ENCODE measurements at places on chromosomes 1 and 21.

GRCh38 chr1:11519629-11520031 is 40.7 kb downstream of the DISP3 start:
- DNase-seq, result no peak

DNA sequence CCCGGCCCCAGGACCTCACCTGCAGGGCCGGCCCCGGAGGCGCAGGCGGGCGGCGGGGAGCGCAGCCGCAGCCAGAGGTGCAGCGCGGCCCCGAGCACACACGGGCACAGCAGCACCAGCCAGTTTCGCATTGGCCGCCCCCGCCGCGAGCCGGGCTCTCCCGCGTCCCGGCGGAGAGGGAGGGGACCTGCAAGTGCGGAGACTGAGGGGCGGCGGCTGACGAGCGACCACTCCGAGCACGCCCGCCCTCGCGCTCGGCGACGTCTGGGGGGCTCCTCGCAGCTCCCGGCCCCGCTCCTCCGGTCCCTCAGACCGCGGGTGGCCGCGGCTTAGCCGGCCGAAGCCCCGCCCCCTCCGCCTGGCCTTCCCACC is at the start of gene B3GALNT2:
Gene B3GALNT2, minus strand, starts transcription at position 331 of the 372 bp plus-strand sequence. Its CDS starts 200 bp downstream, at position 131.
- DNase-seq, result no peak

GRCh38 chr1:32286763-32287162 is 5.1 kb upstream of the HDAC1 start:
- no peak for DNase-seq

DNA sequence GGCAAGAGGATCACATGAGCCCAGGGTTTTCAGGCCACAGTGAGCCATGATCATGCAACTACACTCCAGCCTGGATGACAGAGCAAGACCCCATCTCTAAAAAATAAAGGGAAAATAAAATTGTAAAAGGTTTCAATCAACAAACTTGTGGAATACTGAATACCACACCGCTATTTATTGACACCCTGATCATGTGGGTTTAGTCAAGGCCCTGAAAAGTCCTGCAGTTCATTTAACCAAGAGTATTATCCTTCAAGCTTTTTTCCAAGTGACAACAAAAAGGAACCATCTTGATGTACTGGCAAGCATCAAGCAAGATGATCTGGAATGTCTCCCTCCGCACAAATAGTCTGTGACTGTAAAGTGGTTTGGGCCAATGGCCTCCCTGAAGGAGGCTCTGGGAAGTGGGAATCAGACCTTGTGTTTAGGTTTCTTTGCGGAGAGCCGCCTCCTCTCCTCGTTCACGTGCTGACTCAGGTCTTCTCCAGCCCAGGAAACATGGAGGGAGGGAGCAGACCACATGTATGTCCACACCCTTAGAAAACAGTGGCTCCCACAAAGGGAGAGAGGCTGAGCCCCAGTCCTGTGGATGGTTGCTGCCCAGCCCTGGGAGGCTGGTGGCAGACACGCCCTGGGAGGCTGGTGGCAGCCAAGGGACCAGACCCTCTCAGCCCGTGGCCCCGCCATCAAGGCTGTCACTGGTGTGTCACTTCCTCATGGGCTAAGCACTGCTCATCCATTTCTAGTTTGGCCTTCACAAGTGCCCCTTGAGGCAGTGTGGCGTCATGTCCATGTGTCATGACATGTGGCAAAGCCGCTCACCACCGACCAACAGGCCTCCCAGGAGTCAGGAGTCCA is 56.7 kb downstream of the RIPK4 start:
- no peak for DNase-seq

GRCh38 chr21:30255679-30256078 is 27.1 kb downstream of the KRTAP24-1 start:
- no peak for DNase-seq

DNA sequence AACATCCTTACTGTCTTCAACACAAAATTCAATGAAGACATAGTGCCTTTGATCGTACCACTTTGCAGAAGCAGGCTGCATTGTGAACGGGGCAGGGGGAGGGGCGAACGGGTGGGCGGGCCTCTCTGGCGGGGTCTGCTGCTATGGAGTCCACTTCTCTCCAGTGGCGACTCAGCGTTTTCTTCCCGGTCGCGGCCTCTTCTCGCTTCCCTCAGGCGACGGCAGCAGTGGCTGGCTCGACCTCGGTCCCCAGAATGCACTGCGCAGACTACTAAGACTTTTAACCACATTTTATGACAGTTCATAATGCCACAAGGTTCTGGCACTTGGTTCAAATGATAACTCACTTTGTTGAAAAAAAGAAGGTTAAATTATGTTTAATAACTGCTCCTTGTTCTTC is 21.2 kb downstream of the GBP2 start:
- DNase-seq, result no peak

DNA sequence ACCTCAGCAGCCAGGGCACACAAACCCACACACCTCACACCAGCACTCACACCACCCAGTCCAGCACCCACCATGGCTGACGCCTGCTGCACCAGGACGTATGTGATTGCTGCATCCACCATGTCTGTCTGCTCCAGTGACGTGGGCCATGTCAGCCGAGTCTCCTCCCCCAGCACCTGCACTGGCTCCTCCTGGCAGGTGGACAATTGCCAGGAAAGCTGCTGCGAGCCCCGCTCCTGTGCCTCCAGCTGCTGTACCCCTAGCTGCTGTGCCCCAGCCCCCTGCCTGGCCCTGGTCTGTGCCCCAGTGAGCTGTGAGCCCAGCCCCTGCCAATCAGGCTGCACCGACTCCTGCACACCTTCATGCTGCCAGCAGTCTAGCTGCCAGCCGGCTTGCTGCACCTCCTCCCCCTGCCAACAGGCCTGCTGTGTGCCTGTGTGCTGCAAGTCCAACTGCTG is at the start of gene KRTAP10-8:
Gene KRTAP10-8, plus strand, starts transcription at position 51 of the 458 bp plus-strand sequence. Its CDS starts 22 bp downstream, at position 73.
- DNase-seq, result no peak

DNA sequence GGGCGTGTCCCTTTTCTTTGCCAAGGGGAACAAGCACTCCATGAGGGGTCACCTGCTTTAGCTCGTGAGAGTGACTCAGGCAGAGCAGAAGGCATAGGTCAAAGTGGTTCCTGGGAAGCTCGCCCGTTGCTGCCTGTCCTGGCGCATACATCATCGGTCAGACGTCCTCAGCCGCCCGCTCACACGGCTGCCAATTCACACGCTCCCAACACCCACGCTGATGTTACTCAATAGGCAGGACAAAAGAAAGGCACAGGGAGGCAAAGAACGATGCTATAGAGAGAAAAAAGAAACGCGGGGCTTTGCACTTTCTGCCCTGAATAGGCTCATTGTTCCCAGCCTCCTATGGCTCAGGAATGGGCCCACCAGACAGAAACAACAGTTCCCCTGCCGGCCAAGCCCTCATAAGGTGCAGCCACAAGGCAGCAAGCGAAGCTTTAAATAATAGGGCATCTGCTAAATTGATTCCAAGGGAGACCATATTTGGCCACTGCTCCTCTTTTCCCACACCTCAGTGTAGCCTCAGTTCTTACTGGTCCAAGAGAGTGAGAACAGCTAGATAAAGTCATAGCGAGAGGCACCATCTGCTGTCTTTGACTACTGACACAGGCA is 38.7 kb downstream of the VTCN1 start:
- DNase-seq, result no peak

- no peak for DNase-seq
These were observed 1.6 kb upstream of the OR2B11 start for GRCh38 chr1:247459507-247459906.

GRCh38 chr1:53165408-53165961 is 23.0 kb upstream of the SLC1A7 start:
- no peak for DNase-seq

DNA sequence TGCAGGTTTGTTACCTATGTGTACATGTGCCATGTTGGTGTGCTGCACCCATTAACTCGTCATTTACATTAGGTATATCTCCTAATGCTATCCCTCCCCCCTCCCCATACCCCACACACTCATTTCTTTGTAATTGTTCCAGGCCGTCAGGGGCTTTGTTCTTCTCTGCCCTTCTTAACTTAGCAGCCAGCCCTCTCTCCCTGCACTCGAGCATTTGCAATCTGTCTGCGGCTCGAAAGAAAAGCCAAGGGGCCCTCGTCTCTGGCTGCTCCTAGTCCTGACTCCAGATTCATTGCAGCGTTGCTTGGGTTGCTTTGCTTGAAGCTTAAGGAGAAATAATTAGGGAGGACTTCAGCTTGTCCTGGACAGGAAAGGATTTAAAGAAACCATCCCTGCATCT is 85.7 kb downstream of the ATP1A1 start:
- DNase-seq, result no peak

GRCh38 chr1:166588741-166589140 is 250.5 kb upstream of the POGK start:
- DNase-seq, result no peak

DNA sequence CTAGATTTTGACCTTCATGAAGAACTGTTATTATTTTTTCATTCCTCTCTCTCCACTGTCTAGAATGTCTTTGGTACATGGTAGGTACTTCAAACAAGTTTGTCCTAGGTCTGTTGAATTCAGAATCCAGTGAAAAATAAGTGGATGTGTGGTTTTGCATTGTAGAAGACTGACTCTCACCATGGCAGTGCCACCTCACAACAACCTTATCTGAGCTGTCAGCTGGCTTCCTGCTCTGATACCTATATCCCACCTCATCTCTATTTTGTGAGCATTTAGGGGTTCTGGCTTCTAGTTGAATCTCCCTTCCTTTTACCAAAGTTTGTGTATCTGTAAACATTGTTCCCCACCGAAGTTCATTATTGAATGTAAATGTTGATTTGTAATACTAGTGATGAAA is 9.1 kb downstream of the SWT1 start:
- no peak for DNase-seq

DNA sequence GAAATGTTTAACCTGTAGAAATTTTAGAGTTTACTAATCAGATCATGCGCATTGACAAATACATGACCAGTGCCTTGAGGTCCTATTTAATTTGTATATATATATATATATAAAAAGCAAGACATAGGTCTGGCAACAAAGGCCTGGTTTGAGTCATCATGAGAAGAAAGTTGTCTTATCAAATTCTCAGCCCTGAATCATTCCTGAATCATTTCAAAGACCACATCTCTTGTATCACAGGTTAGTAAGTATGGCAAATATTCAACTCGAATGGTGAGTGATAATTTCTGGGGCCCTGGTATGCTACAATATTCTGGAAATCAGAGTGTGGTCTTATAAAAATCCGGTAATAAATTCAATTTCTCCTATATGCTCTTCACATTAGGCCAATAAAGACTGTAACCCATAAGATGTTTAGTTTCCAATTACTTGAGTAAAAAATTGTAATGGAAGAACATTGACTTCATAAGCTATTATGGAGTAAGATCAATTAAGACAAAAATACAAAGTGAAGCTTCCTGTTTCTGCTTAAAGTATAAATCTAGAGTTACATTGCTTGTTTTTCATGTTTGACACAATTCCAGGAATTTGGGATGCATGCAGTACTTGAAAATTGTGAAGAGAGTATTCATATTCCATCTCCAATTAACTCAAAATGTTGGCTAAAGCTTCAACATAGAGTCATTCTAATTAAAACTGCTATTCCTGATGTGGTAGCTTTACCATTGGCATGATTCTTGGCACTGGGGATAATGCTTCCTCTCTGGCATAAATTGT is 309.4 kb downstream of the BRINP3 start:
- no peak for DNase-seq

GRCh38 chr1:87642581-87643221 is 314.0 kb downstream of the LMO4 start:
- no peak for DNase-seq

DNA sequence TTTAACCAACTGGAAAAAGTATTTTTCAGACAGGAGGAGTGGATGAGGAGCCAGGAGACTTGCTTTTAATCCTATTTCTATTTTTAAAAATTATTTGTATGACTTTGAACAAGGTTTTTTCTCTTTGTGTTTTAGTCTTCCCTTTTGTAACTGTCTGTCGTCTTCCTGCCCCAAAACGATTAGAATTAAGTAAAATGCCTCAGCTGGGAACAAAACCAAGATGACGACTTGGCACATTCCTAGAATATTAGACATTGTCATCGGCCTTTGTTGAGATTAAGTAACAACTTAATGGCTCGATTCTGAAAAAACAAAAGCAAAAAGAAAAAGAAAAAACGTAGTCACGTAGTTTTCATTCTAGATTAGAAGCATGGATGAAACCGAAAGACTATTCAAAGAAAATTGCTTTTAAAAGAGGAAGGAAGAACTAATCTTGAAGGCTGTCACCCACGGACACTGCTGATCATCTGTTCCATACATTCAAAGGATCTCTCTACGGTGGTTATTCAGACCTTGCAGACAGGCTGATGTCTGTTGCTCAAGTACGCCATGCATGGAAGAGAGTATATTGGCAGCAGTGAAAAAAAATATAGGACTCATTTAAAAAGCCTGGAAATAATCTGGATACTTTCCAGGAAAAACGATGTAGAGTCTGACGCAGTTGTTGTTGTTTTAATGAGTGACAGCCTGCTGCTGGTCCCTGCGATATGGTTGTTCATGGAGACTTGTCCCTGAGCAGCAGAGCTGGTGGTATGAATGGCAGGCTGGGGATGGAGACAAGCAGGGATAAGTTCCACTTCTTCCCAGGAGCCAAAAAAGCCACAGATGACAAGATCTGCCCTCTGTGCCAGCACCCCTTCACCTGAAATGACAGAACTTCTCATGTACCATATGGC is 16.8 kb downstream of the GNG4 start:
- no peak for DNase-seq

DNA sequence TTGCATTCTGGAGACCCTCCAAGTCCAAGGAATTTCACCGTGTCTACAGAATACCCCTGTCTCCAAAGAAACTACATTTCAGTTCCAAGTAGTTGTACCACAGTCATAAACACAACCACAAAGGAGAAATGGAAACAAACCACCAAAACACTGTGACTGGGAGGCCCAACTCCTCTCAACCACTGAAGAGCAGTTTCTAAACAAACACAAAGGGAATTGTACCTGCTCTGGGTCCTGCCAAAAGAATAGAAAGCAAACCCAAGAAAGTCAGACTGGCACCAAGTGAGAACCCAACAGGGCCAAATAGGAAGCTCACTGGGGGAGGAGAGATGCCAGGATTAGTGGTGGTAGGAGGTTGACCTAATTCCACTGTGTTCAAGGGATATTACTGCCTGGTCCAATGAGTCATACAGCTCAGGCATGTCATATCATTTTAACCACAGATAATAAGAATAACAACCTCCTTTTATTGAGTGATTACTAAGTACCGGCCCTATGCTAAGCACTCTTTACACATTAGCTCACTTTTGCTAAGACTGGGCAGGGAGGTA is 123.9 kb upstream of the PPP2R5A start:
- DNase-seq, result no peak

DNA sequence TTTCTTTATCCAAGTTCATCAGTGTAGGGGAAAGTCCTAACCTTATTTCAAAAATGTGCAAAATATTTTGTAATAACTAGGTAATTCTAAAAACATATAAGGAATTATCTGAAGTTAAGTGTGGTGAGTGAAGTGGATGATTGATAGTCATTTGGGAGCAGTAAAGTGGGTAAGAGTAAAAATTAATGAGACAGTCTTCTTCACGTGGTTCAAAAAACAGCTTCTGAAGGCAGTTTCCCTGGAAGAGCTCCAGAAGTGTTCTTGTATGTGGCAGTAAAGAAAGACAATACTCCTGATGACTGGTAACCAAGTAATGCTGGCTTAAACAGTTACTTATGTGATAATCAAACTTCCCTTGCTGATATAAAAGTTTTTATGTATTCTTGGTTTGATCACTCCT is 50.3 kb downstream of the LEPR start:
- DNase-seq, result no peak

All from activated effector memory CD4-positive, alpha-beta T cell treated with Interleukin-2 at 50 U/mL for 16 hours (primary cell).